ENCODE measurements at places on chromosomes 7 and 10.

GRCh38 chr7:55081068-55081467 lies 62.3 kb downstream of the EGFR start:
- DNase-seq = no peak

GRCh38 chr10:121478556-121478955 lies 119.7 kb downstream of the FGFR2 start:
- no peak for DNase-seq

DNA sequence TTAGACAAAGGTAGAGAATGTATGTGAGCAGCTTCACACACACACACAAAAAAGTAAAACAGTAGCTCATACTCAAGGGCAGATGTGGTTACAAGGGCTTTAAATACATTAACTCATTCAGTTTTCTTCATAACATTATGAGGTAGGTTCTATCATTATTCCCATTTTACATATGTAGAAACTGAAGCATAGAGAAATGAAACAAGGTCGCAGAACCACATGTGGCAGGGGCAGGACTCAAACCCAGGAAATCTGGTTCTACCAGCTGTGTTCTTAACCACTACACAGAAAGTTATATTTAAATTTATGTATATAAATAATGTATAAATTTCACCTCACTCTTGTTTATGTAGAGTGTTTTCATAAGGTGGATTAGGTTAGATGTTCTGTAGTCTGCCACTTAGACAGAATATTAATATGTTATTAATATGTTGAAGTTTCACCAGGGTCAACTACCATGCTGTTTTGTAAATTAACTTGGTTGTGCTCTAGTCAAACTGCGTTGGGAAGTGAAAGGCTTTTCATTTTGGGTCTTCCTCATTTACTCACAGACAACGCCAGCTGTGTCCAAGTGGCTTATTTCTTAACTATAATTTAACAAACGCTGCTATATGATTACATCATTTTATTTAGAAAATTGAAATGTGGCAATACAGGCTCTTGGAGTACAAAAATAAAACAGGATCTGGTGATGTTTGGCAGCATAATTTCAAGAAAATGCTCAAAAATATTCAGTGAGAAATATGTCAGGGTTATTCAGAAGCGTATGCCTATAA lies 138.4 kb downstream of the MDFIC start:
- DNase-seq = no peak

GRCh38 chr10:34890939-34891338 lies 75.8 kb upstream of the PARD3 start:
- DNase-seq = no peak

- no peak for DNase-seq
These were observed 1180.6 kb upstream of the AUTS2 start for GRCh38 chr7:68417659-68418058.

- peak; percentile 93 for DNase-seq
These were observed 295.4 kb downstream of the PRPF18 start for GRCh38 chr10:13882119-13882711.

GRCh38 chr10:19592276-19592675 lies 224.0 kb upstream of the PLXDC2 start:
- peak; percentile 44 for DNase-seq

- DNase-seq = no peak
These were observed 70.8 kb upstream of the ZNF92 start for GRCh38 chr7:65302883-65303282.

- no peak for DNase-seq
These were observed 30.0 kb upstream of the SAMD9L start for GRCh38 chr7:93178213-93178612.

GRCh38 chr10:114473776-114474175 lies 69.5 kb upstream of the AFAP1L2 start:
- no peak for DNase-seq

DNA sequence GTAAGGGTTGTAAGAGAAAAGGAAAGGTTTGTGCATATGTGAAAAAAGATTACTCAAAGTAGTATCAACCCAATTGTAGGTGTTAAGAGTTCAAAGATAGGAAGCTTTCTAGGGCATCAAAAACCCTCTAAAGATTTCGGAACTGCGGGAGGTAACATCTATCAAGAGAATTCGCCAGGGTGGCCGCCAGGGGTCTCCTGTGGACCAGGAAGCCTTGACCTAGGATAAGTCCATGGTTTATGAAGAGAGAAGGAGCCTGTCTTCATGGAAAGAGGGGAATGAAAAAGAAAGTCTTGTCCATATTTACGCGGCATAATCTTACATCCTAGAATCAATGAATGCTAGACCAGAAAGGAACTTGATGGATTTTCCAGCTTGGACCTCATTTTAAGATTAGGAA lies 140.7 kb upstream of the CALCR start:
- no peak for DNase-seq

GRCh38 chr7:69169386-69169785 lies 428.9 kb upstream of the AUTS2 start:
- DNase-seq = no peak

DNA sequence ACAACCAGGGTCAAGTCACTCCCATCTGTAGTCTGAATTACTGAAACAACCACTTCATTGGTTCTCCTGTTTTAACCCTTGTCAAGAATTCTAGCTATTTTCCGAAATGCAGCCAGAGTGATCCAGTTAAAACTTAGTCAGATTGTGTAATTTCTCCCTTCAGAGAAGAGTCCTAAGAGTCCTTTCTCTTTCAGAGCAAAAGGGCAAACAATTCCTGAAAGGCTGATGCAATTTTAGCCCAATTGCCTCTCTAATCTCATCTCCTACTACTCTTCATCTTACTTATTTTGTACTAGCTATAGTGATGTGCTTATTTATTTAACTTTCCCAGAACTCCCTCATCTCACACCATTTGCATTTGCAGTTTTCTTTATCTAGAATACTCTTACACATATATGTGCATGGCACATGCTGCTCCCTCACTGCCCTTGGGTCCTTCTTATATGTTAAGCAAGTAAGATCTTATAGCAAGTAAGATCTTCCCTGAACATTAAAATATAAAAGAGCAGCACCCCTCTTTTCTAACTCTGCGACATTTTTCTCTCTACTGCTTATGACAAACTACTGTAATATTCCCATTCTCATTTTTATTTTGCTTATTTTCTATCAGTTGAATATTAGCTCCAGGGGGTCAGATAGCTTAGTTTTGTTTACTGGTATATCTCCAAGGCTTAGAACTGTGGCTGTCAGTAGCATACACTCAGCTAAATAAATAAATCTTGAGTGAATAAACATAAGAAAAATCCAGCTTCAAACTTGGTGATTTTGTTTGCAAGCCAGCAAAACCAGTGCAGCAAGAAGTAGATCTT lies 44.6 kb downstream of the HGF start:
- no peak for DNase-seq

DNA sequence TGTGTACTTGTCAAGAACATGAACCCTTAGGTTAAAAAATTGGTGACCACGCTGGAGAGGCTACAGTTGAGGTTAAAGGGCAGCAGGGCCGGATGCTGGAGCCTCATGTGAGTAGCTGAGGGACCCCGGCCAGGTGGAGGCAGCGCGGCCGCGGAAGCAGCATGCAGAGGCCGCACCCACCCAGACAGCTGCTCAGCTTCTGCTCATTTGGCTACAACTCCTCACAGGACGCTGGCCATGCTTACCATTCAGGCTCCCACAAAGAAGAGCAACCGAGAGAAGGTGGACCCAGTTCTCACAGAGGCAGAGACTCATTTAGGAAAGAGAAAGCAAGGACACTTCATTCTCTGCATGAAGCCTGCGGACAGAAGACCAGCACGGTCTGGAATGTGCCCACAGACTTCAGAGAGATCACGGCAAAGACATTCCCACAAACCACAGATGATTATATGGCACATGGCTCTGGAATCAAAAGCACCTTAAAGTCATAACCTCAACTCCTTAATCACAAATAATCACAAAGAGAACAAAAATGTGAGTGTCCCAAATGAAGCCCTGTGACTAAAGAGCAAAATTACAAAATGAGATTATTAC lies 94.4 kb downstream of the VOPP1 start:
- DNase-seq = peak; percentile 44

DNA sequence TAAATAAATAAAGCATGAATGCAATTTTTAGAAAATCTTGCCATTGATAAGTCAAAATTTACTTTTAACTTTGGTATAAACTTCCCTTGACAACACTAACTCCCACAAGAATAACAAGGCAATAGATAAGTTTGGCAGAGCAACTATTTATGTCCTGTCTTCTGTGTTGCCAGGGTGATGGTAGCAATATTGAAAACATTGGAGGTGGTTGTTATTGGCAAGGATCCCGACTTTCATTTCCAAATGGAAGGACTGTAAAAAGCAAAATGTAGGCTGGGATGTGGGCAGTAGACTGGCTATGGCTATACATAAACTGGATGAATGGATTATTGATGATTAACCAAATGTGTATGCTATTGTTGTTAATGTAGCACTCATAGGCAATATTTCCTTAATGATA lies 134.9 kb upstream of the CACNA2D1 start:
- DNase-seq = no peak

DNA sequence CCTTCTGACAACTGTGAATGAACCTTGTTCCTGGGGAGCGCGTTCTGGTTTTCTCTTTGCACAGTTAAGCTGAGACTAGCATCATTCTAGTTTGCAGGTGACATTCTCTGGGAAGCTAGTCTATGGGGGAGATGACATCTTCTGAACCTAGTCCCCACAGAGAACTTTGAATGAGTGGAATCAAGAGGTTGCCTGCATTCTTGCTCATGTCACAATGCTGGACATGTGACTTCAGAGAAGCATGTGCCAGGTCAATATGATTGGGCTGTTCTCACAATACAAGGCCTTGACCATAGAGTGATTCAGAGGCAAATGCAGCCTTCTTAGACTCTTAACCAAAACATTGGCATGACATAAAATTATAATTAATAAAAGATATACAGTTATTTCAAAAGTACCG lies 22.1 kb downstream of the KLLN start:
- no peak for DNase-seq

DNA sequence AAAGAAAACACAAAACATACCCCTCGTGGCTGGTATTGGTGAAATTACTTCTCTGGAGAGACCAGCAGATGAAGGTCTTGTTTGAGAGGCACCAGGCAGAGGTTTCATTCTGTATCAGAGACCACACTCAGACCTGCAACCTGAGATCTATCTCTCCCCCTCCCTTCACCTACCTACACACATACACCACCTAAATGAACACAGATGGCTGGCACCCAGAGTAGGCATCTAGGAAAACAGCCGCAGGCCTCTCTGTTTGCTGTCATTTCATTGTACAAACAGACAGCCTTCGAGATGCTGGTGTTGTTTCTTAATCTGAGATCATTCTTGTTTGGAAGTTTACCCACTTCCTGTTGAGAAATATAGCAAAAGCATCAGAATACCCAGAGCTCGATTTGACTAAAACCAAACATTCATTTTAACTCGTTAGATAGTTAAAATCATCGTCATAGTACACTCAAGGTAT lies 173.9 kb upstream of the SLC25A13 start:
- DNase-seq = no peak

GRCh38 chr7:81175275-81175940 lies 256.6 kb upstream of the SEMA3C start:
- DNase-seq = no peak

DNA sequence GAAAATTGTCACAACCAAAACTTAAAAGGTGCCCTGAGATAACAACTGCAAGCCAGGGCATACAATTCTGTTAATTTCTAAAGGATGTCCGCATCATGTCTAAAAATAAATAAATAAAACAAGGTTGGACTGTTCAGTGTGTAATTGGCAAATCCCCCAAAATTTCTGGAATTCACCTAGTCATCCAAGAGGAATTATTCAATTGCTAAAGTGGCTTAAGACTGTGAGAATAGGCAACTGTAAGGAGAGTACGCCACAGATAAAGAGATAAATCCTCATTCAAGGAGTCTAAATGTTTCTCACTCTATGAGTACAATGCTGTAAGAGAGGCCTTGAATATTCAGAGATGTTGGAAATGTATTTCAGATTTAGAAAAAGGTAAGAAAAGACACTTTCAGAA lies 37.2 kb downstream of the PIK3AP1 start:
- no peak for DNase-seq

DNA sequence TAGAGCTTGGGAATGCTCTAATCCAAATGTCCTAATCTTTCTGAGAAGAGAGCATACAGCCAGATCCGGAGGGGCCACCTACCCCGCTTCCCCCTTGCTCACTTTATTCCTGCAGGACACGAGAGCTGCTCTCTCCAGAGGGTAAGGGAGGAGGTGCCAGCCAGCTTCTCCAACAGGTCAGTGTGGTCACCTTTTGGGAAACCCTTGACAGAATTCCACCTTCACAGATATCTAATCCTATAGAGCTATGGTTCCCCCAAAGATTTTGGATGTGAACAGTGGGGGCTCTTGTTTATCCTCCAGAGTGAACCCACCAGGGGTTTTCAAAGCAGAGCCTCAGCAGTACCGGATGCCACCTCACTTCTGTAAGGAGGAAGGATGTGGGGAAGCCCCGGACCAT lies 34.6 kb upstream of the C10orf90 start:
- no peak for DNase-seq

DNA sequence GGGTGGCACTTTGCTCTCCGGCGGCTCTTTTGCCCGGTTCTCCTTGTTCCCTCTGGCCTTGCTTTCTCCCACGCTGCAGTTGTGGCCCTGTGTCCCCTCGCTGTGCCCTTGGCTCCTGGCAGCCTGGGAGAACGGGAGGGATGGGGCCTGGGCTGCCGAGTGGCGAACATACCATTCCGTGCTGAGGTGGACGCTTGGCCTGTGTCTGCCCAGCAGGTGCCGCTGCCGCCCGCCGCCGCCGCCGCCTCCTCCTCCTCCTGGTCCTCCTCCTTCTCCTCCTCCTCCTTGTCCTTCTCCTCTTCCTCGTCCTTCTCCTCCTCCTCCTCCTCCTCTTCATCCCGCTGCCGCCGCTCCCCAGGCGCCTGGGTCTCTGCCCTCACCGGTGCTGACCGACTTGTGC lies 36.0 kb downstream of the AGAP3 start:
- no peak for DNase-seq

DNA sequence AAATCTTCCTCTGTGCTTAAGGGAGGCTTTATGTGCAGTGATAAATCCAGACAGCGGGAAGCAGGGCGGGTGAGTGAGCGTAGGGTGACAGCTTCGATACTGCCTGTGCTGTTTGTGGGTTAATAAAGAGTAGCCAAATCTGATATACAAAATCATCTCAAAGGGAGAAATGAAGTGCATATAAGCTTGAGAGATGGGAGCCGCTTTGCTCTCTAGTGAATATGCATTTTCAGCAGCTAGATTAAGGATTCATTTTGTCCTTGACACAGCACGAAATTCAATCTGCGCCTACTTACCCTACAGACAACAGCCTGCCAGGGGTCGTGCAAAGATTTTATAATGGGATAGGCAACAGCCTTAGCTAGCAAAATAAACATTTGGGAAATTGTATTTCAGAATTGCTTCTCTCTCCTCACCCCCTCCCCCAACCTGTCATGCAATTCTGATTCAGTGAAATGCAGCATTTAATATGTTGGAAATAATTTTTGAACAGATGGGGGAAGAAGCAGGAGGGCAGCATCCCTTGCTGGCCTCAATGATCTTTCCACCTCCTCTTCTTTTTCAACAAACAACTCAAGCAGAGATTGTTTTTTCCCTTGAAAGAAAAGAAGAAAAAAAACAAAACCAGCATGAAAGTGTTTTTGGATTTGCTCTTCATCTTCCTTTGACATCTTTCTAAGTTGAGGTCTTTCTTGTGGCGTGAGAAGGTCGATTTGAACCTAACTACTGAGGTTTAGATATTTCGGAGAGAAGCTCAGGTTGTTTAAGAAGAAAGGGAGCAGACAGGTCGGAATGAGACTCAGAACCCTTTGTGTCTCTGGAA lies 117.9 kb downstream of the AOAH start:
- no peak for DNase-seq

- DNase-seq = no peak
These were observed 49.0 kb downstream of the ADCY1 start for GRCh38 chr7:45623157-45623556.

Data from kidney epithelial cell (primary cell).